ELF-1 (cell line): ENCODE measurements at places on chromosomes 11 and 22.

DNA sequence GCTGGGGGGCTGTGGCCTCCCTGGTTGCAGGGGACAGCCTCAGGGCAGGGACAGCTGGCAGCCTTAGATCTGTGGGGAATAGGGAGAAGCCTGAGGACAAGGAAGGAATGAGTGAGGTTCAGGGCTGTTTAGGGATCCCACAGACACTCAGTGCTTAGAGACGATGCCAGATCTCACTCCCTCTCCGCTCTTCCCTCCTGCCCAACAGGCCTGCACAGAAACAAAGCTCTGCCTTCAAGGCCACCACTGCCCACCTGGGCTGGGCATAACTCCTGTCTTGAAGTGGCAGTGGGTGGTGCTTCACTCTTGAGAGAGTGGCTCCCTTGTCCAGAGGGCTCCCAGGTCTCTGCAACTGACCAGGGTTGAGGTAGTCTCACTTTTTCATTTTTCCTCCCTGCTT, 13.1 kb upstream of the CENATAC start:
- peak; percentile 36 for DNase-seq

DNA sequence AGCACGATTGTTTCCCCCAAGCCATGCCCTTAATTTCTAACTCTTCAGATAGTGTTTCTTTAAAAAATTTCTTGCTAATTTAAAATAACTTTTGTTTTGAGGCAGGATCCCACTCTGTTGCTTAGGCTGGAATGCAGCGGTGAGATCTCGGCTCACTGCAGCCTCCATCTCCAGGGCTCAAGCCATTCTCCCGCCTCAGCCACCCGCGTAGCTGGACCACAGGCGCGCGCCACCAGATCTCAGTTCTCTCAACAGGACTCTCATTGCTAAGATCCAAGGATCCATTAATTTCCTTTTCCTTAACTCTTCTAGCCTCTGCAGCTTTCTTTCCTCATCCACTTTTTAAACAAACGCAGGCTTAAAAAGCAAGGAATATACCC, 327 bp upstream of the MED17 start:
- DNase-seq: no peak

DNA sequence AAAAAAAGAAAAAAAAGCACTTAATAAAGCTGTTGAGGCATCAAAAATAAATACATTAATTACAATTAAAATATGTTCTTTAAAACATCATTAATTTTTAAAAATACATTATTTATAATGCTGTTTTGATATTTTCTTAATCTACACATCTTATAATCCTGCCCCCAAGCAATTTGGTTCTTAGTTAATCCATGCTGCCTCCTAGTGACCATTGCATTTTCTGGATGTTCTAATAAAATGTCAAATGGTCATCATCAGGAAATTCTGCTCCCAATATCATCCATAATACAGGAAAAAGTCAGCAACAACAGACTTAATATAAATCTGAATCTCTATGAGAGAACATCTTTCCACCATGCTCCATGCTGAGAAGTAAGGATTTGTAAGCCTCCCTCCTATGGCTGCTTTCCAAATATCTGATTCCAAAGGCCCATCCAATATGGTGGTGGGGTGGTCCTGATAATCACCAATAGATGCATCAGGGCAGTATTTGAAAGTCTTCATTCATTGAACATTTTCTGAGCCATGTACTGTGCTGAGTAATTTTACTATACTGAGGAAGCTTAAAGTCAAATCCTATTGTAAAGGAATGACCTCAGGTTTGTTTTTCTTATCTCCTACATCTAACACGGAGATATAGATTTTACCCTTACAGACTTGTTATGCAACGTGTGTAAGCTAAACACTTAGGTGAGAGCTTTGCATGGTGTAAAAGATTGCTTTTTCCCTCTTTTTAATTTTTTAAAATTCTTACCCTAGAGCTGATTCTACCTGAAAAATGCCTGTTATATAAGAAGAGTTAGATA, 124.7 kb upstream of the BMAL1 start:
- no peak for DNase-seq

DNA sequence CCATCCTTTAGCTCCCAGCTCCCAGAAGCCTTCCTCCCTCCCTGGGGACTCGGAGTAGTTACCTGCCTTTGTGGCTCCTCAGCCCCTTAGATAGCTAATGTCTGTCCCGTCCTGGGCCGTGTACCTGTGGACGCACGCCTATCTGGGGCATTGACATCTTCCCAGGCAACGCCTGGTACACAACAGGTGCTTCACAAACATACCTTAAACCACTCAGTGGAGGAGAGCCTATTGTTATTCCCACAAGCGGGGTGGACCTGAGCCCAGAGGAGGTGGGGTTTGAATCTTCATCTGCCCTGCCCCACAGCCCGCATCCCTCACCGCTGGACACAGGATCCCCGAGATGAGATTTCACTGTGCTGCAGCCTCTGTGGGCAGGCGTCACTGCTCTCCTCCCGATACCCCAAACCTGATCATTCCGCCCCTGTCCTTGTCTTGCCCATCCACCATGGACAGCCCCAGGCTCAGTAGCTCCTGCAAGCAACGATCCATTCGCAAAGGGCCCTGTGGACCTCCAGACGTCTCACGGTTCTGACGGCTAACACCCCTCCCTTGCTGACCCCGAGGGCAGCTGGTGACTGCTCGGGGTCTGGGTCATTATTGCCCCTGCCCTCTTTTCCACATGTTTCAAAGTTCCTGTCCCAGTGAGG, 73.8 kb upstream of the SHISAL1 start:
- DNase-seq: no peak

DNA sequence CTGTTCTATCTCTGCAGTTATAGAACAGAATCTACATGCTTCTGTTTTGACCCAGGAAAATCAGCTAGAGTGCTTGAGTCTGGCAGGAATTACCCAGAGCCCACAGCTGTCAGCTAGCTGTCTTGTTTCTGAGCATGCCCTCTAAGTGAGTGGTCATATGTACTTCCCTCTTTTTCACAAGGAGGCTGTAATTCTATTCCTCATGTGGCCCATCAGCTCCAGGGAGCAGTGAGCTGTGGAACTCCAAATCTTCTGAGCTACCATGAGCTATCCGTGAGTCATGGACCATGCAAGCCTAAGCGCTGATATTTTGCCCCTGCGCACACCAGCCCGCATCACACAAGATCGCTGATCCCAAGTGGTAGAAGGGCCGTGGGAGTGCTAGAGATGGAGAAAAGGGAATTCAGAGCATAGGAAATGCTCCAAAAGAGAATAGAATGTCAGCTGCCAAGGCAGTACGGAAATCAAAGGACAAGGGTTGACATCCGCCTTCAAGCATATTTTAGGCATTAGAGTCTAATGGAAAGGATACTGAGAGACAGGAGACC, 5.4 kb downstream of the FJX1 start:
- DNase-seq: no peak

- DNase-seq: no peak
These were observed 36.7 kb upstream of the TFIP11 start for GRCh38 chr22:26548984-26549383.

GRCh38 chr22:24156141-24156912, 25.0 kb upstream of the SUSD2 start:
- no peak for DNase-seq

DNA sequence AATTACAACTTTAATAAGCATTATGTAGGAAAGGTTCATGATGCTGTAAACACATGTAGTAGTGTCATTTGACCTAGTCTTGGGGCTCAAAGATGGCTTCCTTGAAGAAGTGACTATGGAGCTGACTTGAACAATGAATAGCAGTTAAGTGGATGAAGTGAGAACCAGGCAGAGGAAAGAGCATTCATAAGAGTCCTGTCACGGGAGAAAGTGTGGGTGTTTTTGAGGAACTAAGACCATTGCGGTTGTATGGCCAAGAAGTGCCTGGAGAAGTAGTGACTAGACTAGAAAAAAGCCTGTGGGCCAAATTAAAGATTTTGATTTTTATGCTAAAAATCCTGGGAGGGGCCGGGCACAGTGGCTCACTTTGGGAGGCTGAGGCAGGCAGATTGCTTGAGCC, 7.2 kb upstream of the IL18BP start:
- DNase-seq: no peak

DNA sequence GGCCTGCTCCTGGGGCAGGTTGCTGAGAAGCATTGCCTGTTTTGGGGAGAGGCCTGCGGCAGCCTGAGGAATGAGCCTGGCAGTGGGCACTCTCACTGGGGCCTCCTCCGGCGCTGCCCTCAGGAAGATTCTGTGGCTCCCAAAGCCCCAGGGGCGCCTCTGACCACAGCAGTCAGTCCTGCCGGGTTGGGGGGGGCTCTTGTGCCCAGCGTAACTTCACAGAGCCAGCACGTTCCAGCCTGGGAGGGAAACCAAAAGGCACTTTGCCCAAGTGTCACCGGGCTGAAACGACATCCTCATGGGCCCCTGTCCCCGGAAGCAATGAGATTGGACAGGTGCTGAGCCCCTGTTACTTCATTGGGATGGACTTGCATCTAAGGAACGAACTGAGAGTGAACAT, 4.3 kb upstream of the LRP5 start:
- no peak for DNase-seq

DNA sequence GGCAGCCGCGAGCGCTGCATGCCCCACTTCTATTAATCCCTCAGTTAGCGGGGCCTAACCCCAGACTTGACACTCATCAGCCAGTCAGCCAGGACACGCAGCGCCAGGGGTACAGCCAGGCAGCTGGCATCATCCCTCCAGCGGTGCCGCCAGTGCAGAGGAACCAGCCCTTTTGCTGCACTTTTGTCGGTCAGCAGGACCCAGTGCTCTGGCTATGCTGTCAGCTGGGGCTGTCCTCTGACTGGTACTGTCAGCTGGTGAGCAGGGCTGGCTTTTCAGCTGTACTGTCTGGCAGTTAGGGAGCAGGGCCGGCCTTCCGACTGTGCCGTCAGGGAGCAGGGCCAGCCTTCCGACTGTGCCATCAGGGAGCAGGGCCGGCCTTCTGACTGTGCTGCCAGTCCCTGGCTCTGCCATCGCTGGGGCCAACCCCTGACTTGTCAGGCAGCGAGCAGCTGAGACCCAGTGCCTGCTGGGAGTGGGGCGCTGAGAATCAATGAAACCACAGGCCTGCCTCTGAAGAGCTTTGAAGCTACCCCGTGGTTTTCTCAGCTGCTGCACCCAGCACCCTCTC, 115.4 kb downstream of the KIAA1671 start:
- DNase-seq: no peak

GRCh38 chr11:64724863-64725532, 2.0 kb upstream of the NRXN2 start:
- no peak for DNase-seq

DNA sequence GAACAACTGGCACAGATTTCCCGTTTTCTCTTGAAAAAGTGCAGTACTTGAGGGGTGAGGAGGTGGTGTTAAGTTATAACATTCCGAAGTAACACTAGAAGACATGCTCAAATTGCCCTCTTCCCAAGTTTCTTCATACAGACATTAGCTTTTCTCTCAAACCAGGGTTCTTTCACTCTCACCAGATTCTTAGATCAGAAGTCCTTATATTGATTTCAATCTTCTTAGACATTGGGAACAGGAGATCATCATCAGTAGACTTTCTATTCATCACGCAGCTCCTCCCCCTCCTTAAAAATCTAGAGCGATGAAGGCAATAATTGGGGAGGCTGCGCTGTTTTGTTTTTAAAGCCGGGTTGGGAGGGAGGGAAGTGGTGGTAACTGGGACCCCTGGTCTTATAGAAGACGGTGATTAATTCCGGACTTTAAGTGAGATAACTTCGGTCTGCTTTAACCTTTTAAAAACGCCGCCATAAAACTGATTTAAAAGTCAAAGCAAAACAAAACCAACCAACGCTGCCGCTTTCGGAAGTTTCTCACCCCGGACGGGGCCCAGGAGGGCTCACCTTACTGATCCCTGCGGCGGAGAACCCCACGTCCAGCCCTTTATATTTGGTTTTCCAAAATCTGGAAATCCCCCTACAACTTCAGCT, 665 bp downstream of the USP28 start:
- peak; percentile 47 for DNase-seq

GRCh38 chr11:88115828-88116755, 59.2 kb downstream of the RAB38 start:
- DNase-seq: peak; percentile 6

DNA sequence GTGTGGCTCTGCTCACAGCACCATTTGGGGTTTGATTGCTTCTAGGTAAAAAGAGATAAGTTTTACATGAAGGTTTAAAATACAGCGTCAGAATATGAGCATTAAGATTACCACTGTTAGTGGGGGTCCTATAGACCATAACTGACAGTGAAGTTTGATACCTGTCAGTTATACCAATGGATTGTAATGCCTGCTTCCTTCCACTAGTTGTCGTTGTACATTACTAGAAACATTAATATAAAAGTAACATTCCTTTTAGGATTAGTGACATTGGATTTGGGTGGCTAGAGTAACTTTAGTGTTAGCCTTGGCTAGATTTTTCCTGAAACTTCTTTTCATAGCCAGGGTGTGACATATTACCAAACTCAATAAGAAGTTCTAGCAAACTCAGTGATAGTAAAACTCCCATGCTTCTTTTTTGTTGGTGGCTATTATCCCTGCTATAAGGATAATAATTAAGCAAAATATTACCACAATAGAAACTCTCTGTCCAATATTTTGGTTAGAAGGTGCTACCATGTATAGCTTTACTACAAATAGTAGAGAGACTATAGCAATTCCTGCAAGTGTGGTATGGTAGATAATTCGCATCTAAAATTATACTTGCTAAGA, 57.1 kb downstream of the FAM181B start:
- DNase-seq: no peak

GRCh38 chr11:1158681-1159487, 1.1 kb downstream of the MUC5AC start:
- no peak for DNase-seq

DNA sequence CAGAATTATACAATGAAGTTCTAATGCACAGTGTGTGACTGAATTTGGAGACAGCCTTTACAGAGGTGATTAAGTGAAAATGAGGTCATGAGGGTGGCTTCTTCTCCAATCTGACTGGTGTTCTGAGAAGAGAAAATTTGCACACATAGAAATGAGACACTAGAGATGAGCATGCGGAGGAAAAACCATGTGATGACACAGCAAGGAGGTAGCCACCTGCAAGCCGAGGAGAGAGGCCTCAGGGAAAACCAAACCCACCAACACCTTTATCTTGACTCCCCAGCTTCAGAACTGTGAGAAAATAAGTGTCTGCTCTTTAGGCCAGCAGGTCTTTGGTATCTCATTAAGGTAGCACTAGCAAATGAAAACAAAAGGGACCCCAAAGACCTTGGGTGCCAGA, 93.2 kb downstream of the GGTLC2 start:
- DNase-seq: no peak

GRCh38 chr22:44526779-44527126, 28.7 kb upstream of the RTL6 start:
- DNase-seq: peak; percentile 24

- peak; percentile 72 for DNase-seq
These were observed 29.1 kb upstream of the TXNRD2 start for GRCh38 chr22:19970479-19971275.

- peak; percentile 35 for DNase-seq
These were observed 992 bp downstream of the LGALS12 start for GRCh38 chr11:63506876-63507275.

GRCh38 chr11:34251589-34251980, 106.2 kb downstream of the ABTB2 start:
- no peak for DNase-seq

GRCh38 chr11:65505466-65506289, 6.8 kb downstream of the MALAT1 start:
- peak; percentile 62 for DNase-seq
